Activated CD4-positive, alpha-beta T cell treated with anti-CD3 and anti-CD28 coated beads for 1 hour (primary cell): ENCODE measurements at places on chromosomes 13 and 19.

DNA sequence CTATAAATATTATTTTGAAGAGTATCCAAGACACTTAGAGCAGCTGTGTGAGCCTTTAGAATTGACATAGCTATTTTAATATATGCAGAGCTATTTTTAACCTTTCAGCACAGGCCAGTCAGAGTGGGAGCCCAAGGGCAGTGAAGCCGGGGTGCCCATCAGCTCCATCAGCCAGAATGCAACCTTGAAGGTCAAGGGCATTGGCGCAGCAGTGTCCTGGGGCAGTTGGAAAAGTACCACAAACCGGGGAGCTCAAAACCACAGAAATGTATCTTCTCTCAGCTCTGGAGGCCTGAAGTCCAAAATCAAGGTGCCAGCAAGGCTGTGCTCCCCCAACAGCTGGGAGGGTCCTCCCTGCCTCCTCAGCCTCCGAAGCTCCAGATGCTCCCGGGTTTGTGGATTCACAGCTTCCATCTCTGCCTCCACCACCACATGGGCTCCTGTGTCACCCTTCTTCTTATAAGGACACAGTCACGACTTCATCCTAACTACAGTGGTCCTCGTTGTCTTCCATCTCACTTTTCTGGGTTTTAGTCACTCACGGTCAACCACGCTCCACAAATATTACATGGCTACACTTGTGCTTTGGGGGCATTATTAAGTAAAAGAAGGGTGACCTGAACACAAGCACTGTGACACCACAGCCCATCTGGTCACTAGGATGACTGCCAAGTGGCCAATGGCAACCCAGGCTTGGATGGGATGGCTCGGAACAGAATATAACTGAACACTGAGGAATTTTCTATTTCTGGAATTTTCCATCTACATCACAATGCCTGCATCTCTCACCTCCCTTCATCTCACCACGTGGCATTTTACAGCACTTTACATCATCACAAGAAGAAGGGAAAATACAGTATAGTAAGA lies 15.9 kb upstream of the GAS6 start:
- DNase-seq, result no peak

GRCh38 chr13:52366291-52366690 lies 39.7 kb downstream of the THSD1 start:
- DNase-seq, result no peak

DNA sequence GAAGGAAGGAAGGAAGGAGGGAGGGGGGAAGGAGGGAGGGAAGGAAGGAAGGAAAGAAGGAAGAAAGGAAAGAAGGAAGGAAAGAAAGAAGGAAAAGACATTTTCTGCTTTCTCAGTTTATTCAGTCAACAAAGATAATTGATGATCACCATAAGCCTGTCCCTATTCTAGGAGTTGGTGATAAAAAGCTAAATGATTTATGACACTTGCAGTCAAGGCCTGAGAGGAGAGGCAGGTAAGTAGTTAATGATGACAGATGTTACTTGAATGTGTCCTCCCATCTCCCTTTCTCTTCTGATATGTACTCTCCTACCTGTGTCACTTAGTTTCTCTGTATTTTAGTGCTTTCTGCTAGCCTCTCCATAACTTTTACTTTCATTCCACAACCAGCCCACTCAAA lies 141.3 kb downstream of the SLITRK6 start:
- DNase-seq, result no peak

GRCh38 chr13:100254002-100254401 lies 165.1 kb downstream of the PCCA start:
- no peak for DNase-seq

DNA sequence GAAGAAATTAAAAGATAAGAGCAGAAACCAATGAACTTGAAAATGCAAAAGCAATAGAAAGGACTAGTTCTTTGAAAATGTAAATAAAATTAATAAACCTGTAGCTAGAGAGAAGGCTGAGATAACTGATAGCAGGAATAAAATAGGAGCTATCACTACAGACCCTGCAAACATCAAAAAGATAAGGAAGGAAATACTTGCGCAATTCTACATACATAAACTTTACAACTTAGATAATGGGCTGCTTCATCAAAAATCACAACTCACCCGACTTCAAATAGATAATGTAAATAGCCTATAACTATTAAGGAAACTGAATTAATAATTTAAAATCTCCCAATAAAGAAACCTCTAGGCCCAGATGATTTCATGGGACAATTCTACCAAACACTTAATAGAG lies 3.5 kb upstream of the ATP4B start:
- no peak for DNase-seq

DNA sequence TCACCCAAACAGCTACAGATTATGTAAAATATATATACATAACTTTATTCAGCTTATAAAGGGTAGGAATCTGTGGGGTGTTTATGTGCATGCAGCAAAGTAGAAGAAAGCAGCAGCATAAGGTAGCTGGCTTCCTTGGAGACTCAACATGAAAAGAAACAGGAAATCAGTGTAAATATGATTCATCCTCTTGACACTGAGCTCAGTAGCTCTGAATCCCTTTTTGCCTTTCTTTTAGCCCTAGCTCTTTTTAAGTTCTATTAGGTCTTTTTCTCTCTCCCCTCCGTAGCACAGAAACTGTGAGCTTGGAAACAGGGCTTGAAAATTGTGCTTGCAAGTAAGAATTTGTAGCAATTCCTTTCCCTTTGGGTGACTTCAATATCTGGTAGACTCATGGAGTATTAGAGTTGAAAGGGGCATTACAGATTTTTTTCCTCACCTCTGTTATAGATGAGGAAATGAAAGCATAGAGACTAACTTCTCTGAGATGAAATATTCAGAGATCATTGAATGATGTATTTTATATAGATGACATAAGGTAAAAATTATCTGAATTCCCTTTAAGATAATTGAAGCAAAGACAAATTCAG lies 314.4 kb downstream of the PCDH9 start:
- no peak for DNase-seq

GRCh38 chr13:82136880-82137279 lies 1745.4 kb downstream of the SLITRK1 start:
- no peak for DNase-seq
